Kasumi-1 (cell line): ENCODE measurements at places on chromosomes 2 and 18.
A peak's percentile ranks its signal among the peaks of the same experiment; 100 is the strongest.

- peak; percentile 63 for DNase-seq
Observed at GRCh38 chr18:47772374-47773248, 157.8 kb downstream of the SMAD2 start.

- no peak for DNase-seq
Observed at GRCh38 chr2:43340066-43340465, 113.7 kb upstream of the ZFP36L2 start.

DNA sequence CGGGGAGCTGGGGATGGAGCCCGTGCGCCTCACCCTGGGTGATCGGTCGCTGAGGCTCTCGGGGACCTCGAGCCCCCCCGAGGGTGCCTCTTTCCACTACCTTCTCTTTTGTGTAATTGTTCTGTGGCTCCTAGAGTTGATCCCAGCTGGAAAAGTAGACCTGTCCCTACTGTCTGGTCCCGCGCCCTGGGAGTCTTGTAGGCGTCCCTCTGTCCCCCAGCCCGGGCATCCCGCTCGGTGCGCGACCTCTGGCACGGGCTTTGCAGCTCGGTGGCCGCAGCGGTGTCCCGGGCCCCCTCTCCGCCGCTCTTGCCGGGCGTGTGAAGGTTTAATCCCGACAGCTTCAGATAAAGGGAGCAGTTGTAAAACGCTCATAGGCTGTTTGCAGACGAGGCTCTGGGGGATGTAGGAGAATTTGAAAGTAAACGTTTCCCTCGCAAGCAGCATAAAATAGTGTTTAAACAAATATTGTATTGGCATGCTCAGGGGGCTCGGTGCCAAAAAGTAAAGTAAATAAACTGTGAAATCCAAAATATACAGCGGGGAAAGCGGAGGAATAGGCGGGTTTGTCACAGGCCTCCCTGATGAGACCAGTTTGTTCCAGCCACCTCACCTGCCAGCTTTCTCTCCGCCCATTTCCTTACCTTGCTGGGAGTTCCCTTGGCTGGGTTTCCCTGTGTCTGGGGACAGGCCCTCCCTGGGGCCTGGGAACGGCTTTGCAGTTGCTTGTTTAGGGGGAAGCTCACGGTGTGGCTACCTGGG, 1.9 kb downstream of the GLI2 start:
- no peak for DNase-seq

GRCh38 chr2:147150241-147150635, 694.6 kb upstream of the ACVR2A start:
- DNase-seq, result no peak

DNA sequence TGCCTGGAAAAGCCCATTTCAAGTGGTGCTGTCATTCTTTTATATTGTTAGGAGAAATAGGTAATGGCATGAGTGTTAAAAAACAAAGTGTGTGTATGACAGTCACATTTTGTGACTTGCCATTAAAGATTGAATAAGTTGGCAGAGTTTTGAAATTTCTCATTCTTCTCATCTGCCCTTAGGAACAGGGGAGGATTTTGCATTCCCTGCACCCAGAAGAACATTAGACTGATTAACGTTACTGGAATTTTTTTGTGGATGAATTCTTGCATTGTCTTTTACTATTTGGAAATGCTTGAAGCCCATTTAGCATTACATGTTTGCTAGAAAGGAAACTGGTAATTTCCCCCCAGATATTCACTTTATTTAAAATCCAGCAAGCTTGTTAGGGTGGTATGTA, 162.2 kb downstream of the BABAM2 start:
- DNase-seq, result no peak

DNA sequence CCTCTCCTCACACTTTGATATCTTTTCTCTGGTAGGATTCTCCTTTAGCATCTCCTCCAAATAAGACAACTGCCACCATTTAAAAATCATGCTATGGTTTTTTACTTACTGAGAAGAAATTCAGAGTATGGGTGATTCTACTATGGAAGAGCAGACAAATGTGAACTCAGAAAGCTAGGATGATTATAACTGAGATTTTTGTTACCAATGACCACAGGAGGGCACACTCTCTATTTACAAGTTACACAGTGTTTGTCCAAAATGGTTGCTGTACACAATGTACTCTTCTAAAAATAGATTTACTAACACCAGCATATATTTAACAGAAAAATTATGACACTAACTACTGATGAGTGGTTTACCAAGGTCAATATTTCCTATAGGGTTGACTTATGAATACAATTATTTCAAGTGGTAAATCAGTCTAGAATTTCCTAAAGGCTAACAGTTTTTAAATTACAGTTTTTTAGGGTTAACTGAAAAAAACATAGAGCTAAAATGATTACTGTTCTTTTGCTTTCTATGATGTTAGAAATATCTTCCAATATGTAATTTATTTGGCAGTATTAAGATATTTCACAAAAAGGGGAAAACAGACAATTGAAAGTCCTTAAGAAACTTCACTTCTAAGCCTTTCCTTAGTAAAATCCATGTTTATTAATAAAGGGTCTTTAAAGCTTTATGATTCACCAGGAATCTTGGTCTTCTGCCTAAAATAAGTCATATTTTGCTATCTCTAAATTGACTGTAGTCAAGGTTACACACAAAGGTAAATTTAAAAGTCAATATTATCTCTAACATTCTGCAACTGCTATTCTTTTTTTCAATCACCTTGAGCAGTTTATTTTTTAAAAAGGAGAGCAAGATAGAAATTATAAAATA, 57.2 kb downstream of the MAP4K3 start:
- peak; percentile 72 for DNase-seq

GRCh38 chr2:224039080-224039769, at the start of gene SERPINE2:
Gene SERPINE2, minus strand, starts transcription at chr2:224039286. Its CDS starts 37,386 bp downstream, at chr2:224001900.
- DNase-seq, result no peak
